ENCODE measurements at places on chromosomes 12 and 14. TPM values are rescaled to one million over a fixed set of nuclear protein-coding genes. Genes with fewer than 3 reads are reported as not detected.

Gene CMKLR1
- 1.2 TPM for total RNA-seq

Gene OR9K2
- total RNA-seq: not detected

Gene MYH6
- total RNA-seq: not detected

Gene ADIPOR2
- total RNA-seq: 23.2 TPM

DNA sequence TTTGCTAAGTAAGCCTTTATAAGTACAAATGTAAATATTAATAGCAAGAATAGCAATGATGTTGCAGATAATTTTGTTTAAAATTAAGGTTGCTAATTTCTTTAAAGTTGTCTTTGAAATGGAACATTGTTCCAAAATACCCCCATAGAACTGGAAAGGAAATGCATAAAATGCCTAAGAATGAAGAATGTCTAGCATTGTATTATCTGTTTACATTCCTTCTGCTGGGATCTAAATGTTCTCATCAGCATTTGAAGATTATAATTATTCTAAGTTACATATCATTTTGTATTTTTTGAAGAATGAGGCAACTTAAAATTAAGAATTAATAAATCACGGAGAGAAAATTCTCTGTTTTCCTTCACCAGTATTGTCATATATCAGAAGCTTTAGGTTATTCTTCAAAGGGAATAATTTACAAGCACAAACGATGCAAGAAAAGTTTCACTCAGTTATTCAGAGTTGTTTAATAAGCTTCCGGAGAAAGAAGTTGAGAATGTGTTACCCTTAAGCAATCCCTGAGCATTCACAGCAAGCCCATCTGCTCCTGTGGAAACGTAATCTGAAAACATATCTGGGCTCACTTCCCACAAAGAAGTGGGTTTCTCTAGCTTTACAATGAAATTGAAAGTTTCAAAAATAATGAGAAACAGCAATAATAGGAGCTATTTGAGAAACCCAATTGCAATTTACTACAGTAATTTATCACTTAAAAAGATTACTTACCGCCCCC, 21.3 kb downstream of the SLC6A15 start:
- DNase-seq: no peak

- DNase-seq: no peak
Measured at GRCh38 chr12:121505513-121505912, 75.3 kb downstream of the KDM2B start.

- no peak for DNase-seq
Measured at GRCh38 chr12:19440916-19441315, 1.6 kb downstream of the AEBP2 start.

GRCh38 chr14:72653026-72653425, 240.9 kb downstream of the DPF3 start:
- no peak for DNase-seq

- no peak for DNase-seq
Measured at GRCh38 chr12:98678946-98679610, 34.0 kb downstream of the APAF1 start.

- no peak for DNase-seq
Measured at GRCh38 chr12:124694250-124694649, 126.8 kb upstream of the NCOR2 start.

- no peak for DNase-seq
Measured at GRCh38 chr12:34126239-34126641, 103.9 kb downstream of the ALG10 start.

GRCh38 chr14:98062083-98062482, 1209.9 kb downstream of the BCL11B start:
- DNase-seq: no peak

GRCh38 chr14:84809158-84809557, 720.8 kb upstream of the FLRT2 start:
- no peak for DNase-seq

DNA sequence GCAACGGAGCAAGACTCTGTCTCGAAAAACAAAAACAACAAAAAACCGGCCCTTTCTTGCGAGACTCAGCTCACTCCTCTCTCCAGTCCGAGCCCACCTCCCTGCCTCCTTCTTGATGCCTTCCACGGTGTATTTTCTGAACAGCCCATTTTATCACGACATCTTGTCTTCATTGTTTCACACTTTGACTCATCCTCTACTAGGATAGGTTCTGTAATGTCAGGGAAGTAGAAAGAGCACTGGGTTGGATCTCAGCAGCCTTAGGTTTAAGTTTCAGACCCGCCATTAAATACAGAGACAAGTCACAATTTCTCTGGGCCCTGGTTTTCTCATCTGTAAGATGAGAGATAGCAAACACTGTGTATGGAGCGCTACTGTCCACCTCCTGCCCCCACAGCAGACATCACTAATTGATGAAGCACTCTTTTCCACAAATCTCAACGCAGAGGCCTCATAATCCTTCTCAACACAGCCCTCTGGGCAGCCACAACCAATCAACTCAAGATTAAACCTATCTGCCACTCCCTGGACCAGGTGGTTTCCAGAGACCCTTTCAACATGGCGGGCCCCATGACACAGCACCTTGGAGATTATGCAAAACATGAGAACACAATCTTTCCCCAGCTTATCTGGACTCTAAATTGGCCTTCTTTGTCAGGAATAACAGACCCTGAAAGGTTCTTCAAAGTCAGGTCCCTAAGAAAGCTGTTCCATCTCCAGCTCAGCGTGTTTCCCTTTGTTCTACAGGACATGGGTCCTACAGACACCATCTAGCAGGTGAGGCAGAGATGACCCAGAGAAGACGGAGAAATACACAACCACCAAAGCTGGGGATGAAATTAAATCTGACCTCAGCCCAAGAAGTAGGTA, 35.6 kb downstream of the CCDC88C start:
- no peak for DNase-seq

- DNase-seq: no peak
Measured at GRCh38 chr12:65725376-65725775, 98.9 kb upstream of the HMGA2 start.

- no peak for DNase-seq
Measured at GRCh38 chr14:30584058-30584630, 25.2 kb downstream of the G2E3 start.

GRCh38 chr14:72559669-72560255, 334.1 kb downstream of the DPF3 start:
- DNase-seq: no peak

DNA sequence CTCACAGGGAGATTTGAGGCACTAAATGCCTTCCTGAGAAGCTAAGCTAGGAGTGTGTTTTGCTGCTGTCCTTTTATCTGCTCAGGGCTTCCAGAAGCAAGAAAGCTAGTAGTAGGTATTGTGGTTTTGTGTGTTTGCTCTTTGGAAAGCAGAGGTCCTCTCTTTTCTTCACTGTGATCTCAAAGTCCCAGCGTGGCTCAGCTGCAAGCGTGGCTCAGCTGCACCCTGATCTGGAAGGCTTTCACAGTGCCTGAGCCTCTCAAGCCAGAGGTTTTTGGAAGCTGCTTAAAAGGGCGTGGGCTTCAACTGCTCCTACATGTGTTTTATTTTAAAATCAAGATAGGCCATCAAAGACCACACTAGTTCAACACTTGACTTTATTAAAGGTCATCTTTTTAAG, 337.4 kb upstream of the RGS6 start:
- no peak for DNase-seq
